CD4-positive, alpha-beta T cell treated with Interleukin-6 at 100 ng/mL for 8 hours (primary cell): ENCODE measurements at places on chromosomes 4 and X.

DNA sequence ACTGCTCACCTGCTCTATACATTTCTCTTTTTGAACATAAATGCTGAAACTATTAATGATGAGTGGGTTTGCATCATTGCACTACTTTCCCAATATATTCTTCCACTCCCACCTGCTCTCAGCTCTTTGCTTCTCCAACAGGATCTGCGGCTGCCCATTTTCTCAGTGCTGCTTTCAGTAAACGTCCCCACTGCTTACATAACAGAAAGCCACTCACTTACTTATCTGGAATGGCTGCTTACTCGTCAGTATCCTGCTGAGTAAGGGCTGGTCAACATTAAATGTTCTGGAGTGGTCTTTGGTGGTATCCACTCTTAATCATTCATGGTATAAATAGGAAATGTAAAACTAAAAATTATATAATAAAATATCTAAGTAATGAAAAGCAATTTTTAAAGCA, 112.8 kb upstream of the HPF1 start:
- no peak for DNase-seq

DNA sequence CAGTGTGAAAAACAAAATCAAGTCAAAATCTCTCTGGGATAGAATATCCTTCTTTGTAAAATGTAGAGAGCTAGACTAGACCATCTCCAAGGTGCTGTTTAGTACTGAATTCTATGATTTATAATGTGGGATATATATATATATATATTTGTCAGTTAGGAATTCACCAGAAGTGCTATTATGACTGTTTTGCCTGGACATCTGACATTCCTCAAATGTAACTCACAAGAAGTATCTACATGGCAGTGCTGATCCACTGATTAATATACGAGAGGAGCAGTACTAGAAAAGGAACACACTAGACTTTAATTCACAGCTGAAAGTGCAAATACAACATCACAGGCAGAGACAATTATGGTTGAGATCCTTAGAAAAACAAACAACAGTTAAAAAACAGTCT, 208.9 kb downstream of the GBA3 start:
- DNase-seq: no peak

GRCh38 chrX:116449156-116449555, 12.8 kb downstream of the SLC6A14 start:
- no peak for DNase-seq

DNA sequence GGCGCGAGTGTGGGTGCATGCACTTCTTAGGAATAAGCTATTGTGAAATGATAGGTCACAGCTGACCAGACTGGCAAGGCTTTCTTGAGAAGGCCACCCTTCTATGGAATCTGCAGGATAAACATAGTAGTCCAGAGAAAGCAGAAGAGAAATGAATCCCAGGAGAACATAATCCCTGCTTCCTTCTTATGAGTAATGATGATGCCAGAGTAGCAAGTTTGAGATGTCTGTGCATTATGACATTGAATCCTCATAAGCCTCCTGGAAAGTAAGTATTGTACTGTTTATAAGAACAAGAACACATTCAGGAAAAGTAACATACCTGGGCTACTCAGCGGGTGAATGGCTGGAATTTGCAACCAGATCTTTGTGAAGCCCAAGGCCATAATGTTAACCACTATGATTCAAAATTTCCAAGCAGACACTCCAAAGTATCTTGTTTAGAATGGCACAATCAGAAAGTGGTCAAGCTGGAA, 272.1 kb upstream of the HS3ST1 start:
- no peak for DNase-seq

DNA sequence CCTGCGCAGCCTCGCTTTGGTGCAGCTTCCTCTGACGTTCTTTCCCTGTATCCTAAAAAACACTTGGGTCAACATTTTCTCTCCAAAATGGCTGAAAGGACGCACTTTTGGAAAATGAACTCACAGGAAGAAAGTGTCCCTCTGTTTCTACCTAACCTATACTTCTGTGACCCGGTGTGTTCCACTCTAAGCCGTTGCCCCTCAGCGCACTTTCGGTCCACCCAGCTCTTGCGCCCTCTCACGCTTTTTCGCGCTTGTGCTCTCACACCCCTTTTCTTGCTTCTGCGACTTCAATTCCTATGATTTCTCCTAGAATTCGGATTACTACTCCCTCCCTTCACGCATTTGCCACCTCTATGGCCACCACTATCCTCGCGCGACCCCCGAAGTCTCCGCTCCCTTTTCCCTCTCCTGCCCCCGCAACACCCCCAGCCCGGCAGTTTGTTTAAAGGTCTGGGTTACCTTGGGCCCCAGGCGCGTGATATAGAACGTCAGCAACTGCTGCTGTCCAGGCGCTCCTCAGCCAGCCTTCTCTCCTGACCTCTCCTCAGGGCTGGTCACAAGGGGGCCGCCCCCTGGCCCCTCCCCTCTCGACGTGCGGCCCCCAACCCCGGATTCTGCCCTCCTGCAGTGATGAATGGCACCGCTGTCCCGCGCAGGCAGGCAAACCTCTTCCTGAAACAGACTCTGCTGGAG, at the start of gene USP51:
USP51 (minus strand) TSS at position 535 of the 696 bp plus-strand sequence. CDS start 909 bp downstream, outside the sequence.
- no peak for DNase-seq

GRCh38 chrX:132058975-132059374, 35.9 kb downstream of the STK26 start:
- DNase-seq: no peak

- no peak for DNase-seq
Measured at GRCh38 chr4:88675543-88675942, 22.1 kb downstream of the NAP1L5 start.

DNA sequence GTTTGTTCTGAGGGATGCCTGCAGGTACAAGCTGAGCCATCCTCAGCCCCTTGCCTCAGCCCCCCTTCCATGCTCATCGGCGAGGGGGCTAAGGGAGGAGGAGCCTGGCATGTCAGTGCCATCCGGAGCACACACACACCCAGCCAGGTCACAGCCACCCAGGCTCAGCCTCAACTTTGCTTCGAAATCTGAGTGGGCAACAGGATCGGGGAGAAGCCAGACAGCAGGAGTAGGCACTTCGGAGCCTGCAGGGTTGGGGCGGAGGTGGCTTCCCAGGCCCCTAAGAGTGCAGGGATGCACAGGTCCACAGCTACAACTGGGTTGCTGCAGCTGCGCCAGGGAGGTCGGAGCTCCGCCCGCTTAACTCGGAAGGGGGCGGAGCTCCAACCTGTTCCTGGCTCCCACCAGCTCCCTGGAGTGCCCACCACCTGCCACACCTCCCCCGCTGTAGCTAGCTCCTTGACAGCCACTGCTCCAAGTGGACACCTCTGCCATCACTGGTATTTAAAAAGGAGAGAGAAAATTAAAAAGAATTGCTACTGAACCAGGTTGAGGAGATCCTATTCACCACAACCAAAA, 192.9 kb upstream of the GALNT7 start:
- DNase-seq: no peak

DNA sequence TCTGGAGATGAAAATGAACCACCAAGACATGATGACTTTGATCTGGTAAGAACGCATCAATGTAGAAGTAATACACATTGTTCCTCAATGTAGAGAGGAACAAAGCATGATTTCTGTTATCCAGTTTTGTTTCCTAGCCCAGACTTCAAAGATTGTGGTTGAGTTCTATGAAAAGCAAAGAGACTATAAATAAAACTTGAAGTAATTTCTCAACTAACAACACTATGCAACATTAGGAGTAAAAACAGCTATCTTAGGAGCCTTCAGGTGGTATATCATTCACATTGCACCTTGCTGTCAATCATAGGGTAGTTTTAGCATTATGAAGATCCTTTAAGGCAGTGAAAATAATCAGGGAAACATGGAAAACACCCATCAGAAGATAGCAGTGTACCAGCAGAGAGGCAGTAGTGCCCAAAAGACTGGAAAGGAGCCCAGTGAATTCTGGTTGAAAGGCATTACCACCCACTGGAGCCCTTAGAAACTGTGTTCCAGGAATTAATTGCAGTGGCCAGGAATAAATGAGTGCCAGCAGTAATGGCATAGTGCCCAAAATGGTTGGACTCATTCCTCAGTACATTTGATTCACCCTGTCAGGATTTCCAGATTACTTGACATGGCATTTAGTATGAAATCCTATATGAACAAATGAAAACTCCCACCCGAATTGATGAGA, 300.7 kb upstream of the CXXC4 start:
- DNase-seq: no peak

- DNase-seq: no peak
Measured at GRCh38 chr4:41172786-41173185, 41.6 kb downstream of the APBB2 start.

DNA sequence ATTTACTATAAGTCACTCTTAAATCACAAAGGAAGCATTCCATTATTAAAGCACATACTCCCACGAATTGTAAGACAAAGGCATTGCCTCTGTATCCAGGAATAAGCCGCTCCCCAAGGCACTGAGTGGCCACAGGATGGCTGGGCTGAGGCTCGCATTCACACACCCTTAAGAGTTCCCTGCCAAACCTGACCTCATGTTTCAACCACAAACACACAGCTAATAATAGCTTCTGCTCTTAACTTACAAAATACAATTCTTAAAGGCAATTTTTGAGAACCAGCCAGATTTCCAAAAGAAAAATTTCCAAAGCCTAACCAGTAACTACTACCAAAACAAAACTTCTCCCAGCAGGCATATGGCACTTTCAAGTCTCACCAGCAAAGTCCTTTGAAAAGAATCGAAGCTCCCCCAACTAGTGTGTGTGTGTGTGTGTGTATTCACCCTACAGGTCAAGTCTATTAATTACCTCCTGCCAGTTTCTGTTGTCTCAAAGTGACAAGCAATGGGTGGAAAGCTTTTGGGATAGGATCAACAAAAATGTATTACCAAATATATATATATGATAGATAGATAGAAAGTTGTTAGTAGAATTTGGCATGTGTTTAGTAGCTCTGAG, 36.0 kb downstream of the ARHGAP6 start:
- no peak for DNase-seq

- DNase-seq: no peak
Measured at GRCh38 chr4:47374477-47374876, 89.0 kb downstream of the COMMD8 start.

GRCh38 chrX:153214934-153215333, 35.9 kb downstream of the MAGEA1 start:
- no peak for DNase-seq

- DNase-seq: no peak
Measured at GRCh38 chrX:5051831-5052491, 1176.7 kb downstream of the NLGN4X start.

GRCh38 chrX:45815441-45815840, 614.8 kb upstream of the DIPK2B start:
- DNase-seq: no peak
